Activated naive CD4-positive, alpha-beta T cell treated with anti-CD3 and anti-CD28 coated beads, Interleukin-2, amount 50 U/mL, for 72 hours (primary cell): ENCODE measurements at places on chromosomes 7 and 10. TPM values are rescaled to one million over a fixed set of nuclear protein-coding genes. Genes with fewer than 3 reads are reported as not detected.
A peak's percentile ranks its signal among the peaks of the same experiment; 100 is the strongest.

DNA sequence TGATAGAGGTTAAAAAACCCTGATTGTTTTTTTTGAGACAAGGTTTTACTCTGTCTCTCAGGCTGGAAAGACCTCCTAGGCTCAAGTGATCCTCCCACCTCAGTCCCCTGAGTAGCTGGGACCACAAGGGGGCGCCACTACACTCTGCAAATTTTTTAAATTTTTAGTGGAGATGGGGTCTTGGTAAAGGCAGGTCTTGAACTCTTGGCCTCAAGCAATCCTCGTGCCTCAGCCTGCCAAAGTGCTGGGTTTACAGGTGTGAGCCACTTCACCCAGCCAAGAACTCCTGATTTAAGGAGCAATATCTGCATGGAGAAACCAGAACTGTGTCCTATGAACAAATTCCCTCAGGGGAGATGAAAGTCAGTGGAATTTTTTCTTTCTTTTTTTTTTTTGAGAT, 7.3 kb upstream of the KLHDC10 start:
- DNase-seq: peak; percentile 89

DNA sequence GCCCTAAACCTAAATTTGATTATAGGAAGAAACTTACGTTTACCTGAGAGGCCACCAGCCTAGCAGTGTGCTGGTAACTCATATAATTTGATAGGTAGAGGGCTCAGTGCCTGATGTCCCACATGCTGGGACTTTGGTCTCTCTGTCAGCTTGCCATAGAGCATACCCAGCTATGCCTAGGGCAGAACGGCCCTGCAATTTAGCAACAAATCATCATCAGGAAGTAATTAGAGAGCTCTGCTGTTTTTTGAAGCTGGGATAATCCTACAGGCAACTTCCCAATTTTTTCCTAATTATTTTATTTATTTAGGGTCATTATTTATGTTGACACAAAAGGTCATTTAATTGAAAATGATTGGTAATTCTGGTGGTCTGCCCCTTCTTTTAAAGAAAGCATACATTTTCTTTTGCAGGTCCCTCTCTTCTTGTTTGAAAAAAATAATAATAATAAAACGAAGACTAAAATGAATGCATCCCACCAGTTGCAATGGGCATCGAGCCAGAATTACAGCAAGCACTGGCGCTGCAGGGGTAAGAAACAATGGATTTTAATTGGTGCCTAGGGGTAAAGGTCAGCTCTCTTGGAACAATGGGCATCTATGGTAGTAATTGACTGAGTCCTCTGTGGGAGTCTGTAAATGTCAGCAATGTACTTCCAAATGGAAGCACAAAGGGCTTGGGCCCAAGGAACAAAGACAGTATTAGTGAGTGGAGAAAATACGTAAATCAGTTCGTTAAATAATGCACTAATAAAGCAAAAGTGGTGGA, 348.0 kb downstream of the SORCS1 start:
- no peak for DNase-seq

GRCh38 chr7:55144333-55145317, 125.8 kb downstream of the EGFR start:
- DNase-seq: no peak

DNA sequence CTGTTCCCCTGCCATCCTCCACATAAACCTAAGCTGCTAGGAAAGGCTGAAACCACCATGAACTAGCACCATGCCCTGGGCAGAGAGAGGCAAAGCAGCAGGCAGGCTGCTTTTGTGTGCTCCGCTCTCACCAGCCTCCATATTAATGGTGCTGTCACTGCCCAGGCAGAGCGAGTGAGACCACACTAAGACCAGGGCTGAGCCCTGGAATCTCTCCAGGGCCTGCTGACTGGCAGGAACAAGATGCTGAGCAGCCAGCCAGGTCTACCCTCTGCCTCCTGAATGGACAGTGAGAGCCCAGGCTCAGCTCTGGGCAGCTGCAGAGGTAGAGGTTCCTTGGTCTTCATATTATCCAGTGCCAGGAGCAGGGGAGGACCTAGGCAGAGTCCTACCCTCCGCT, 1.6 kb upstream of the CRHR2 start:
- no peak for DNase-seq

GRCh38 chr7:36617408-36617807, 106.9 kb downstream of the AOAH start:
- DNase-seq: no peak

GRCh38 chr7:114426824-114427223, 12.2 kb downstream of the FOXP2 start:
- DNase-seq: no peak

GRCh38 chr10:93548376-93549071, 17.9 kb upstream of the FFAR4 start:
- DNase-seq: no peak

DNA sequence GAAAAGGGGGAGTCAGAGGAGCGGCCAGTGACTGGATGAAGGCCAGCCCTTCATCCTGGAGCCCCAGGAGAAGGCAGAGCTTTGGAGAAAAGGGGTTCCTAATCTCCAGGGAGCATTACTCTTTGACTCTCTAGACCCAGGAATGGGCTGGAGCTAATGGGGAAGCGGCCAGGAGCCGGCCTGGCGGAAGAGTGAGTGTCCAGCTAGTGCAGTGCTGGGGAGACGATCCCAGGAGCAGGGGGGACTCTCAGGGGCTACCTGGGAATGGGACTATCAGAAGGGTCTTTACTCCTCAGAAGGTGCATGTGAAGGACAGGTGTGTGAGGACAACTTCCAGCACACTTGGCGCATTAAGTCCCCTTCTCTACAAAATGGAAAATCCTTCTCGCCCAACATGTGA, 2.4 kb upstream of the PAX2 start:
- no peak for DNase-seq

GRCh38 chr7:94655848-94656657, at the start of gene SGCE:
Gene SGCE (minus strand): TSS chr7:94656133. CDS start chr7:94656098, 35 bp downstream.
- DNase-seq: no peak

GRCh38 chr7:142024547-142024946, 28.9 kb downstream of the MGAM start:
- DNase-seq: no peak

GRCh38 chr10:21364196-21365114, 161.0 kb downstream of the SKIDA1 start:
- no peak for DNase-seq

DNA sequence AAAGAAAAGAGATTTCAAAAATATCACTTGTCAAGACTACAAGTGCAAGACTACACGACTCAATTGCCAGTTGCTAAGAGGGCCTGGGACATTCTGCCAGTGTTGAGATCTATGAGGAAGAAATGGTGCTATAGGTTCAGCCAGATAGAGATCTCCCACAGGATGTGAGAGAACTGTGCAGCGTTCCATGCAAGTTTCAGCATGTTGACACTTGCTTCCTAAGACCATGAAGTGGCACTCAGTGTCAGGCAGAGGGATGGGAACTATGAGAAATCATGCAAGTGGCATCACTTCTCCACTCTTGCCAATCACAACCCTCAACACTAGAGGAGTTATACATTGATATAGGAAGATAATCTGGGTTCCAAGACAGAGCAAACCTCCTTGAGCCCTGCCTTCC, 210.3 kb downstream of the CHRM2 start:
- DNase-seq: no peak

DNA sequence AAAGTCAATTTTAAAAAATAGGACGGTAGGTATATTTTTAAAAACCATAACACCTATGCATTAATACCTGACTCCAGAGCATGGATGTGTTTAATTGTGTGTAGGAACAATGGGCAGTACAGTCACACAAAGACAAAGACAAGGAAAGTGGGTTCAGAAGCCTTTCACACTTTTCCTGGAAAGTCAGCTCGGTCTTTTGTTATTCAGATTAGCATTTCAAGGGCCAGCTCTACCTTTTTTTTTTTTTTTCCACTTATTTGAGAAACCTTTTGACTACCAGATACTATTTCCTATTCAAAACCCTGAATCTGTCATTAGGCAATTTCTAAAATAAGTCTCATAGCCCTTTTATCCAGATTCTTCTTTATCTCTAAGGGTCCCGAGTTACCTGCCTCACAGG, 401.9 kb downstream of the PARD3 start:
- no peak for DNase-seq

GRCh38 chr10:86226781-86227201, 139.8 kb downstream of the GRID1 start:
- no peak for DNase-seq

GRCh38 chr7:138064856-138065357, 11.4 kb upstream of the AKR1D1 start:
- no peak for DNase-seq

DNA sequence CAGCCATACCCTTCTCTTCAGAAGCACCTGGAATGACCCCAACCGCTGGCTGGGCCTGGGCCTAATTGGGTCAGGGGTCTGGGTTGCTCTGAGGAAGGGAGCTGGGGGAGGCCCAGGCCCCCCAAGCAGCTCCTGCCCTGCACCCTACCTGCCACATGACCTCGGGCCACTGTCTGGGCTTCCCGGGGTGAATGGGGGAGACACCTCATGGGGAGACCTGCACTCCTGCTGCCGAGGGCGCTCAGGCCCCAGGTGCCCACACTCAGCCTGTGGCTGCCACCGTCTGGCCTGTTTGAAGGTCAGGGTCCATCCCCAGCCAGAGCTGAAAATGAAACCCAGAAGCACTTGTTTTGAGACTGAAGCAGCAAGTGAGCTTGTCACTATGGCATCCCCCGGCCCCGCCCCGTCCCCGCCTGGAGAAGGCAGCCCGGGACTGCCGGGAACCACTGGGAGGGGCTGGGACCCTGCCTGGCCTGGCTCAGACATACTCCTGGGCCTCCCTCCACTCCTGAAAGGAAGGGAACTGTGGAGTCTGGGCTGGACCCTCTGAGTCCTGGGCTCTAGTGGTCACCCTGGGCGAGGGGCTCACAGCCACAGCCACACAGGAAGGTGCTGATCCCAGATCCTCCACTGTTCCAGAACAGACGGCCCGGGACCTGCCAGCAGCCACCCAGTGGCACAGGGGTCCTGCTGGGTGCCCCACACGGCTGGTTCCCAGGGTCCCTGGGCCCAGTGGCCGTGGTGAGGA, 7.4 kb upstream of the MICALL2 start:
- DNase-seq: no peak

DNA sequence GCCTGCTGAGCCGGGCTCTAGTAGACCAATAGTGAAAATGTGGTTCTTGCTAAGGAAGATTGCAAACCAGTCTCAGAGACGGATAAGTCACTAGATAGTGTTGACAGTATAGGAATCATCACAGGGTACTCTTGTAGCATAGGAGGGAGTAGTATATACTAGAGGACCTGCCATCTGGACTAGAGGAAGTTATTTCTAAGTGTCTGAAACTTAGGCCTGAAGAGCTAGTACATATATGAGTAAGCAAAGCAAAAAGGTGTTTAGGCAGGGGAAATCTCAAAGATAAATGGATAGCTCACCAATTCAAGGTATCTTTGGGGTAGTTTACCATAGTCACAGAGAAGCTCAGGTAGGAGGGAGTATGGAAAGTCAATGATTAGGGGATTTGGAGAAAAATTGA, 428.1 kb downstream of the CNTNAP2 start:
- no peak for DNase-seq

GRCh38 chr7:114901771-114902170, 20.1 kb upstream of the MDFIC start:
- no peak for DNase-seq

DNA sequence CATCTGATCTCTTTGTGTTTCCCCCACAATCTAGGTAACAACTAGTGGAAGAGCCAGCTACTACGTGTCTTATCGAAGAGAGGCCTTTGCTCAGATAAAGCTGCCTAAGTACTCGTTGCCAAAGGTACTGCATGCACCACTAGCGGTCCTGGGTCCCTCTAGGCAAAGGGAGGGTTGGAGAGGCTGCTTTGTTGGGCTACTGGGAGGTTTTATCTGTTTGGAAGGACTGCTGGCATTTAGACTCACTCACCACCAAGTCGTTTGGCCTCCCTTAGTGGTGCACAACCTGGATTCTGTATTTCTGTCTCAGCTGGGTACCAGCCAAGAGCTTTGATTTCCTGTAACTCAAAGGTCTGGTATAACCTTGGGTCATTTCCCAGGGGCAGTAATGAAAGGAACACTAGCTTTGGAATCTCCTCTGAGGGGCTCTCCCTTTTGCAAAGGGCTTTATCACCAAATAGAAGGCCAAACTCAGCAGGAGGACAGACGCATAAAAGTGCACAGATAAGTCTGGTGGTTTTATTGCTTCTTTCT, 498.3 kb downstream of the SORCS3 start:
- DNase-seq: no peak

GRCh38 chr10:77922055-77922454, 4.5 kb downstream of the DLG5 start:
- DNase-seq: no peak

DNA sequence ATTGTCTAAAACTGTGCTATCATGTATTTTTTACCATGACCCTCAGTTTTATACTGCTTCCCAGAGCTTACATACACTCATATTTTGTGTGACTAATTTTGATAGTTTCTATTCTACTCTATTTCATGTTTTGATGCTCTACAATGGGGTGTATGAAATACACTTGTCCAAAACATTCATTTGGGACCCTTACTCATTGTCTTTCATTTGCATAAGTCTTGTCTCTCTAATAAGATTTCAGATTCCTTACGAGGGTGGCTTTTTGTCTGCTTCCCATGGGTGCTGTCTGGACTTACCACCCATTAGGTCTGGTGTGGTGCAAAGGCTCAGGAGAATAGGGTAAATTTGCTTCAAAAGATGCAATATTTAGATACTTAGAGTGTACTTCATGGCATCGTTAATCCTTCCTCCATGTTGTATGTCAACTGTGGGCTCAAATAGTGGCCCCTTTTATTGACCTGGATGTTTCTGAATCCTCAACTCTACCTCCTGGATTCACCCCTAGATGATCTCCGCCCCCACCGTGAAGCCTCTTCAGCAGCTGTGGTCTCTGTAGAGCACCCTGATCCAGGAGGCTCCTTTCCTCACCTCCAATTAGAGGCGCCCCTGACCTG, 3.6 kb upstream of the GIMAP5 start:
- peak; percentile 28 for DNase-seq

DNA sequence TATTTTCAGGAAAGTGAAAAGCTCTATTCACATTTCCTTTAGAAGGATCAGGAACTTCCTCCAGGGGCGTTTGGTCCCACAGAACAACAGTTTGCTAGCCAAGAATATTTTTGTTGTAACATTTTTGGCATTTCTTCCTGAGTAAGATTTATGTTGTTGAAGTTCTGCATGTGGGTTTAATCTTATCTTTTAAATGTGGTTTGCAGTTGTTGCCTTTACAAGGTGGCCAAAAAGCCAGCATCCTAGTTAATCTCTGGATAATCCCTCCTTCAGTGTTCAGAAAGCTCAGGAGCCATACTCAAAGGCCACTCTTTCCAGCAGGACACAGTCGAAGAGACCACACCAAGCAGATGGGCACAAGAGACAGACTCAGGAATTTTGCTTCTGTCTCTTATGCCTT, 30.0 kb downstream of the SLC26A4 start:
- no peak for DNase-seq

The FGF8 gene
- not detected for total RNA-seq

The MEOX2 gene
- not detected for total RNA-seq

The KCP gene
- 0.16 TPM for total RNA-seq

The MRPS17 gene
- total RNA-seq: 18.8 TPM

The LIPM gene
- total RNA-seq: not detected

The GIMAP2 gene
- total RNA-seq: 47.8 TPM

The OR9A2 gene
- total RNA-seq: not detected

The UCN3 gene
- not detected for total RNA-seq

The PRPS1L1 gene
- not detected for total RNA-seq

The SEMA3C gene
- total RNA-seq: not detected

The NEUROG3 gene
- not detected for total RNA-seq

The CFAP69 gene
- total RNA-seq: 0.23 TPM

The HEPACAM2 gene
- not detected for total RNA-seq

The SLC26A5 gene
- total RNA-seq: not detected

The SYNPO2L gene
- not detected for total RNA-seq

The MSANTD7 gene
- total RNA-seq: 25.2 TPM
